ENCODE measurements at places on chromosomes 3 and 15. TPM values are rescaled to one million over a fixed set of nuclear protein-coding genes. Genes with fewer than 3 reads are reported as not detected.

- no peak for DNase-seq
Observed at GRCh38 chr3:158768881-158769543, 32.8 kb upstream of the MFSD1 start.

DNA sequence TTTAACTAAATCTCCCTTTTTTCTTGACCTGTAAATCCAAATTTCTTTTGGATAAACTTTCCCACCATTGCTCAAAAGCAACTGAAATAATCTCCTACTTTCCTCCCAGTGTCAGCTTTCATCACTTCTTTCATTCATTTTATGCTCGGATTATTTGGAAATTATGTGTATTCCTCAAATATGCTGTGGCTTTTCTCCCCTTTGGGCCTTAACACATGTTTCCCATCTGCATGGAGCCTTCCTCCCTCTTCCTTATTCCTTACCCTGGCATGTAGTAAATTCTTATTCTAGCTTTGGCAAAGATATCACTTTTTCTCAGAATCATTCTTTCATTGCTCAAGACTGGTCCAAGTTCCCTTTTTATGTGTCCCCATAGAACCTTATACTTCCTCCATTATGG is 41.8 kb upstream of the TUSC7 start:
- no peak for DNase-seq

DNA sequence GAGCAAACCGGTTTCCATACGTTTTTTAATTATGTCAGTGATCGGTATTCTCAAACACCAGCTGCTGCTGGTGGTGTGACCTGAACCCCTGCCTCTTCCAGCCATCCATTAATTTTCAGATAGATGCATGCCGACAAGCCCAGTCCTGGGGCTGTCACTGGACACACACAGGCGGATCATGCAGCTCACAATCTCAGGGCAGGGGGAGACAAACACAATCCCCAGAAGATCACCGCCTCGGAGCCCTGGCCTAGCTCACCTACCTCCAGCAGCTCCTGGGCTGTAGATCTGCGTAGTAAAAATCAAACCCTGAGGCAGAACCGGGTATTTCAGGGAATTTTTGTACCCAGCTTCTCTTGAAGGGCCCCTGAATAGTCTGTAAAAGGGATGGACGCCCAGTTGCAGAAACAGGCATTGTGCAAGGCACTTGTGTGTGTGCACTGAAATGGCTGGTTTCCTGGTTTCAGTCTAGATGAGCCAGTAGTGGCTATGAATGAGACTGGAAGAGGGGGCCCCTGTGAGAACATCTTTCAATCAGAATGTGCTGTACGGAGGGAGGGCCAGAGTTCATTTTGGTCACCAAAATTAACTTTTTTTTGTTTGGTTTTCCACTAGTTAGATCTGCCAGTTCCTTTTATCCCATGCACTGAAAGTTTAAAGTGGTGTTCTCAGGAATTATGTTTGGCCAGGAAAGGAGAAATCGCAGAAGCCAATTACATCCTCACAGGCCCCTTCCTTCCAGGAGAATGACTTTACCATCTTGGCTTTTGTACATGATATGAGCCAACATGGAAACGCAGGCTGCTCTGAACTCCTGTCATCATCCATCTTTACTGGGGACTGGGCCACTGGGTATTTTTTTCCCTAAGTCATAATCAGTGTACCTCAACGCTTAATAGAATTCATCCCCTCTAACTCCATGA is 55.0 kb upstream of the RPL32 start:
- DNase-seq, result no peak

DNA sequence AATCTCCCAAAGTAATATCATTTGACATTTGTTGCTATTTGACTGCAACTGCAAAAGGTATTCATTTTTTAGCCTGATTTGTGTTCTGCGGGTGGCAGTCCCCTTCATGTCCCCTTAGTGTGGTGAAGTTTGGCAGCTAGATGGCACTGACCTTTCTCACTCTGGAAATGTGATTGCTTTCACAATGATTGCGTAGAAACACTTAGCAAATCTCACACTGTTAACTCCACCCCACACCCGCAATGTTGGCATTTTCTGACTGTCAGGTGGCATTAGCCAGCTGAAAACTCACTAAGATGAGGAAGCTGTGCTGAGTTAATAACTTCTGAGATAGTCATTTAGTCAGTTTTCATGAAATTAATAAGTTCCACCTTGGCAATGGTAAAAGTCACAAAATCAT is 76.9 kb downstream of the TRIM69 start:
- DNase-seq, result no peak

GRCh38 chr15:91461377-91461776 is 361.3 kb downstream of the SV2B start:
- DNase-seq, result no peak

TIMP4 gene
- not detected for total RNA-seq

Data from OCI-LY7 (cell line).